ENCODE measurements at places on chromosomes 12 and 14. TPM values are rescaled to one million over a fixed set of nuclear protein-coding genes. Genes with fewer than 3 reads are reported as not detected.

- no peak overlapping the region for H3K27ac ChIP-seq
- H3K4me1 ChIP-seq: peaks cover 16% of the 10 kb centered on the region
- no peaks in the 10 kb centered on the region for H3K36me3 ChIP-seq
- peak overlapping the region; percentile 41 for H3K4me3 ChIP-seq
- peaks cover 36% of the 10 kb centered on the region for H3K27me3 ChIP-seq
These were observed 165.1 kb downstream of the MON2 start for GRCh38 chr12:62631471-62632410.

DNA sequence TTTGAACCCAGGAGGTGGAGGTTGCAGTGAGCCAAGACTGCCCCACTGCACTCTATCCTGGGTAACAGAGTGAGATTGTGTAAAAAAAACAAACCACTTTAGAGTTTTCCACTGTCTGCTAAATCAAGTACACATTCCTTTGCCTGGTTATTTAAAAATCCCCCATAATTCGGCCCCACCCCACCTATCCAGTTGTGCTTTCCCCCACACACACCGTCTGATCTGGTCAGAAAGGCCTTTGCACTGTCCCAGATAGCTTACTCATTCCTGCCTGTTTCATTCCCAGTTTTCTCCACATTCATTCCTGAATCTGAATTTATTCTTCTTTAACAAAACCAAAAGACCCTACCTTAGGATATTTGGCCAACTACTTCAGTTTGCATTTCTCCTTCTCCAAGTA, 29.5 kb downstream of the NINJ2 start:
- H3K4me1 ChIP-seq: peaks cover 31% of the 10 kb centered on the region
- DNase-seq: no peak
- H3K4me3 ChIP-seq: no peak overlapping the region
- H3K36me3 ChIP-seq: no peaks in the 10 kb centered on the region

DNA sequence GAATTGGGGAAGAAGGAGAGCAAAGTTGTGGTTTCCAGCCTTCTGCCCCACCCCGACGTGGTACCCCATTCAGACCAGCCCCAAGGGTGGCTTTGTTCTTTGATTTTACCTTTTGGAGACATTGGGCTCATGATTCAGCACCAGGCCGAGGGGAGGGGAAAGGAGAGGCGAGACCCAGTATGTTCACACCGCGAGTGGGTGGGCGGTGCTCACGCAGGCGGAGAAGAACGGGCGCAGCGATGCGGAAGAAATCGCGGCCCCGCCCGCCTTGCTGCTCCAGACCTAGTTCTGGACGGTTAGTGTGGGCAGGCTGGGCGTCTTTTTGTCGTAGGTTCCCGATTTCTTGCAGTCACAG, 963 bp downstream of the ATL1 start:
- no peak for DNase-seq
- no peak overlapping the region for H3K27ac ChIP-seq
- peaks cover 20% of the 10 kb centered on the region for H3K27me3 ChIP-seq
- peak overlapping the region; percentile 61 for H3K4me3 ChIP-seq
- H3K4me1 ChIP-seq: peaks cover 13% of the 10 kb centered on the region

DNA sequence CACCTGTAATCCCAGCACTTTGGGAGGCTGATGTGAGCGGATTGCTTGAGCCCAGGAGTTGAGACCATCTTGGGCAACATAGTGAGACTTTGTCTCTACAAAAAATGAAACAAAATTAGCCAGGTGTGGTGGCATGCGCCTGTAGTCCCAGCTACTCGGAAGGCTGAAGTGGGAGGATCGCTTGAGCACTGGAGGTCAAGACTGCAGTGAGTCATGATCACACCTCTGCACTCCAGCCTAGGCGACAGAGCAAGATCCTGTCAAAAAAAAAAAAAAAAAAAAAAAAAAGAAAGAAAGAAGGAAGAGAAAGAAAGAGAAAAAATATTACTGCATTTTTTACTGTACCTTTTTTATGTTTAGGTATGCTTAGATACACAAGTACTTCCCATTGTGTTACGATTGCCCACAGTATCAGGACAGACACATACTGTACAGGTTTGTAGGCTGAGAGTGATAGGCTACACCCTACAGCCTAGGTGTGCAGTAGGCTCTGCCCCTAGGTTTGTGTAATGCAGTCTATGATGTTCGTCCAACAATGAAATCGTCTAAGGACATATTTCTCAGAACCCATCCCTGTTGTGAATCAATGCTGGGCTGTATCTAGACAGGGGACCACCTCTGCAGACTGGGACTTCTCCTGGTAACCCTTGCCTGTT, 160.4 kb upstream of the PWP1 start:
- no peaks in the 10 kb centered on the region for H3K4me1 ChIP-seq
- H3K36me3 ChIP-seq: peaks cover 24% of the 10 kb centered on the region
- H3K27me3 ChIP-seq: no peaks in the 10 kb centered on the region
- no peak for DNase-seq
- no peak overlapping the region for H3K4me3 ChIP-seq

DNA sequence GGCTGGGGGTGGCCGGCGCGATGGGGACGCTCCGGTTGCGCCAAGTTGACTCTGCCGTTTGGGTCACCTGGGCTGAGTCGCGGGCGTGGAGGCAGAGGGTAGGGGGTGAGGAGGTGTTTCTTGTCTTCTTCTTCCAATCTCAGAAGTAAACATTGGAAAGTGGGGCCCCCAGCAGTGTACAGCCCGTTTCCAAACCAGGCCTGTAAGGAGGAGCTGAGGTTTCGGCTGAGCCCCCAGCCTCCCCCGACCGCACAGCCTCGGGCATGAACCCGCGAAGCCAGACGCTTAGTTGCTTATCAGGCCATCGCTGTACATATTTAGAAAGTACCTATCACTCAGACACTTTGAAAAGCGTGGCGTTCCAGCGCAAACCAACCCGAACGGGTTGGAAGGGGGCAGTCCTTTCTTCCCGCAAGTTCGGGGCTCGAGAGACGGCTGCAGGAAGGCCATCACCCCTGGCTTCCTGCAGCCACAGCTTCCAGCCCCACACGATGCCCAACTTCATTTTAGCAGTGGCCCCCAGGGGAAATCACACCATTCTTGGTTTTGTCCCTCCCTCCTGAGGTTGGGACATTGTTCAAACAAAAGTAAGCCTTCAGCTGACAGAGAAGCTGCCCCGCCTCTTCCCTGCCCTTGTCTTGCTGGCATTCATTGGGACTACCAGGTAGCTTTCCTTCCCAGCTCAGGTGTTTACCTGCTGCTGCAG, 164.1 kb downstream of the ZFP36L1 start:
- peak overlapping the region; percentile 60 for H3K4me3 ChIP-seq
- DNase-seq: no peak
- no peaks in the 10 kb centered on the region for H3K27me3 ChIP-seq
- H3K36me3 ChIP-seq: no peaks in the 10 kb centered on the region

DNA sequence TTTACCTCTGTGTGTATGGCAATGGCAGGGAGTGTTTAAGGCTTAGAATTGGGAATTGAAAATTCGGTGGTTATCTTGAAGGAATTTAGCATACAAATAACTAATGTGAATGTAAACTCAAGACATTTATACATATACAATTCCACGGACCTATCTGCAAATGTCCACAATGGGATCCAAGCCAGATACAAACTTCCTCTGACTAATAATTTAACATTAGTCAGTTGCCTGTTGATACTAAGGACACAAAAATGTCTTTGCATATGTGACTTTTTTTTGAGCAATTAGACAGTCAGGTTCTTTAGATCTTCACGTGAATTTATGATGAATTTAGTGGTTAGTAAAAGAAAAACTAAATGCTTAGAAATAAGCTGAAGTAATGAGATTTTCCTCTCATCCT, 40.5 kb downstream of the ESR2 start:
- H3K27me3 ChIP-seq: no peaks in the 10 kb centered on the region
- no peaks in the 10 kb centered on the region for H3K4me1 ChIP-seq
- H3K4me3 ChIP-seq: no peak overlapping the region
- DNase-seq: no peak
- H3K27ac ChIP-seq: no peak overlapping the region

- peaks cover 39% of the 10 kb centered on the region for H3K4me1 ChIP-seq
- no peaks in the 10 kb centered on the region for H3K27me3 ChIP-seq
- DNase-seq: peak; percentile 50
- H3K4me3 ChIP-seq: peak overlapping the region; percentile 57
- peaks cover 33% of the 10 kb centered on the region for H3K36me3 ChIP-seq
- H3K27ac ChIP-seq: peak overlapping the region; percentile 77
These were observed 613 bp downstream of the SRSF9 start for GRCh38 chr12:120468821-120469449.

DNA sequence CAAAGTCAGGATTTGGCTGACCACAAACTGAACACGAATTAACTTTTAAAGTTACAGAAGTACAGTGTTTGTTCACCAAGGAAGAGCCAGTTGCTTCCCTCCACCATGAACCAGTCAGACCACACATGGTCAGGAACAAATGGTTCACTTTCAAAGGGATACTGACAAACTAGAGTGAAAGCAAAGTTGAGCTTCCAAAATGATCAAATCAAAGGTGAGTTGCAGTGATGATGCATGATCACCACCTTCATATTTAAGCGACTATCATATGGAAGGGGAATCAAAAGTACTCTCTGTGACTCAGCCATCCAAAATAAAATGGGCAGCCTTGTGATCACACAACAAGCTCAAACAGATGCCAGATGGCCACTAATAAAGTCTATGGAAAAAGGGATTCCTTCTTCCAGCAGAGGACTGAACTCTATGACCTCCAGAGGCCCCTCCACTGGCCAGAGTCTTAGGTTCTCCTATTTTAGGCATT, 13.1 kb downstream of the NT5DC3 start:
- no peaks in the 10 kb centered on the region for H3K36me3 ChIP-seq
- H3K4me1 ChIP-seq: no peaks in the 10 kb centered on the region
- H3K27ac ChIP-seq: no peak overlapping the region
- DNase-seq: no peak

DNA sequence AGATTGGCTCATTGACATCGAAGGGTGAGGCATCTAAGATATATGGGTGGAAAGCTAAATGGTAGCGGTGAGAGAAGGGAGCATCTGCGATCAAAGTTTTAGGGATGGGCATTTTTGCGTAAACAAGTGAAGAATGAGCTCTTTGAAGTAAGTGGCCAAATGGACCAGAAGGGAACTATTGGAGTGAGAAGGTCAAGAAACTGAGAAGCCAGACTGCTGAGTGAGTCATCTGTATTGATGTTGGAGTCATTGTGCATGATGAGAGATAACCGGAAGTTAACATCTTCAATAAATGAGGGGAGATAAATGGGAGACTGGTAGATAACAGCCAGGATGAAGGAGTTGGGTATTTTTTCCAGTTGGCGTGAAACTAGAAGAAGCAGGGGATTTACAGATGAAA, 271.9 kb upstream of the PDE3A start:
- no peak overlapping the region for H3K27ac ChIP-seq
- H3K27me3 ChIP-seq: no peaks in the 10 kb centered on the region
- DNase-seq: no peak
- H3K4me1 ChIP-seq: no peaks in the 10 kb centered on the region
- no peaks in the 10 kb centered on the region for H3K36me3 ChIP-seq
- no peak overlapping the region for H3K4me3 ChIP-seq

DNA sequence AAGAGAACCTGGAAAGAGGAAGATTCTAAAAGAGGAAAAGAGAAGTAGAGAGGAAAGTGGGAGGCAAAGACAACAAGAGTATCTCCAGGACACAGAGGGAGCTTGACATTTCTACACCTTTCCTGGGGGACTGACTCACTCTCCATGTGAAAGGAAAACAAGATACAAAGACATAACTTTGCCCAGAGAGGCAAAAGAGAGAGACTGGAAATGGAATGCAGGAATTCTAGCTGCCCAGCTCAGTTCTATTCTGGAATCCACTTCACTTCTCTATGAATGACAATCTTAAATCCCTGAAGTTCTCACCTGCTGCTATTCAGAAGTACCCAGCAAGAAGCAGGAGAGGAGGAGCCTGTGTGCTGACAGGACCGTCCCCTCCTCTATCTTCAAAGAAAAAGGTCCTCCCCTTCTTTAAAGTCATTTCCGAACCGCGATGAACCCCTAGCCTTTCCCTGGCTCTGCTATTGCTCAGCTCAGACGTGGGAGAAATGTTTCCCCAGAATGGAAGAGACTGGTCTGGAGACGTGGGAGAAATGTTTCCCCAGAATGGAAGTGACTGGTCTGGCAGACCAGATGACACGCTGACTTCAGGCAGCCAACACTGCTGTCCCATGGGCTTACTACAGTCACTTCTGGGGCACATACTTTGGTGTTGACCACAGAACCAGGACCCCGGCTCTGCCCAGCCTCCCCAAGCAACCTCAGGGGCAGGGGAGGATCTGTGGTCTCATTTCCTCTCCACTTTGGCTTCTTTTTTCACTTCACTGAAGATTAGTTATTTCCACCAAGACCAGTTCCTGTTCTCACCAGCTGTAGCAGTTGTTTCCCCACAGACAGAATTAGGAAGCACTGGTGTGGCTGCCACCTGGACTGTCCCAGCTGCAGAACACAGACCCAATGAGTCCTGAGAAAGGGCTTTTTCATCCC, 8.3 kb downstream of the FMNL3 start:
- H3K27ac ChIP-seq: peak overlapping the region; percentile 24
- peak overlapping the region; percentile 34 for H3K4me3 ChIP-seq
- H3K27me3 ChIP-seq: no peaks in the 10 kb centered on the region
- DNase-seq: no peak
- peaks cover 31% of the 10 kb centered on the region for H3K4me1 ChIP-seq

- no peaks in the 10 kb centered on the region for H3K36me3 ChIP-seq
- no peak overlapping the region for H3K27ac ChIP-seq
- H3K4me1 ChIP-seq: no peaks in the 10 kb centered on the region
- H3K4me3 ChIP-seq: no peak overlapping the region
- H3K27me3 ChIP-seq: peaks cover 4% of the 10 kb centered on the region
These were observed 185.5 kb upstream of the FAR2 start for GRCh38 chr12:28963554-28963953.

- H3K4me3 ChIP-seq: no peak overlapping the region
- H3K4me1 ChIP-seq: no peaks in the 10 kb centered on the region
- no peaks in the 10 kb centered on the region for H3K36me3 ChIP-seq
- H3K27ac ChIP-seq: no peak overlapping the region
- H3K27me3 ChIP-seq: no peaks in the 10 kb centered on the region
These were observed 294.8 kb upstream of the G2E3 start for GRCh38 chr14:30264161-30264560.

DNA sequence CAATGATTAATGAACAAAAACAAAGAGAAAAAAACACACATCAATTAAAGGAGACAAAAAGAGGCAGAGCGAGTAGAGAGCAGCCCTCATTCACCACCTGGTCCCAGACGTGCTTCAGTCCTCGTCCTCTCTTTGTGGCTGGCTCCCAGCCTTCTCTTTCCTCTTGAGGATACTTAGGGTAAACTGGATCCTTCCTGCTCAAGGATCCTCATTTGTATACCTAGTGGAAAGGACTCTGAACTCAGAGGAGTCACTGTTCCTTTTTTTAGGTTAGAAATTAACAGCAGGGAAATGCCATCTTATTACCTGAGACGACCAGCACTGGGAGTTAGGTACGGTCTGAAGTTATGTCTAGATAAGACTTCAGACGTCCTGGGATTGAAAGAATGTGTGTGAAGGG, 9.7 kb downstream of the MLEC start:
- H3K4me1 ChIP-seq: peaks cover 5% of the 10 kb centered on the region
- H3K36me3 ChIP-seq: peaks cover 86% of the 10 kb centered on the region
- no peak overlapping the region for H3K27ac ChIP-seq

GRCh38 chr12:119325813-119326212, 8.7 kb upstream of the CCDC60 start:
- no peaks in the 10 kb centered on the region for H3K4me1 ChIP-seq
- no peaks in the 10 kb centered on the region for H3K27me3 ChIP-seq
- H3K4me3 ChIP-seq: no peak overlapping the region
- H3K27ac ChIP-seq: no peak overlapping the region
- DNase-seq: no peak
- H3K36me3 ChIP-seq: no peaks in the 10 kb centered on the region

The CATSPERB gene
- 5.3 TPM for total RNA-seq
